HL-60 (cell line): ENCODE measurements at places on chromosomes 5 and 9.

DNA sequence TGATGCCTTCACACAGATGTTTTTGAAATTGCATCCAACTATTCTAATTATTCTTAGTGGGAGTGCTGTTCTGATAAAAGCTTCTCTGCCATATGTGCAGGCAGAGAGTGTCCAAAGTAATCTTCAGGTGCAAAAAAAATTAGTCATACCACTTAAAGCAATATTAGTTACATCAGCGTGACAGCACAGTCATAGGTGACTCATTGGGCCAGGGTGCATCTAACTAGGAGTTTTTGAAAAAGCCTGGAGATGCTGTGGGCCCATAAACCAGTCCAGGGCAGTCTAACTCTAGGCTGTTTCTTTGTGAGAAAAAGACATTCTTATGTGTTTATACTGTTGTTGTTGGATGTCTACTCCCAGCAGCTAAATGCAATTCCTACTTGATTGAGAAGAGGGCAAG is 33.0 kb upstream of the C6 start:
- DNase-seq, result no peak

DNA sequence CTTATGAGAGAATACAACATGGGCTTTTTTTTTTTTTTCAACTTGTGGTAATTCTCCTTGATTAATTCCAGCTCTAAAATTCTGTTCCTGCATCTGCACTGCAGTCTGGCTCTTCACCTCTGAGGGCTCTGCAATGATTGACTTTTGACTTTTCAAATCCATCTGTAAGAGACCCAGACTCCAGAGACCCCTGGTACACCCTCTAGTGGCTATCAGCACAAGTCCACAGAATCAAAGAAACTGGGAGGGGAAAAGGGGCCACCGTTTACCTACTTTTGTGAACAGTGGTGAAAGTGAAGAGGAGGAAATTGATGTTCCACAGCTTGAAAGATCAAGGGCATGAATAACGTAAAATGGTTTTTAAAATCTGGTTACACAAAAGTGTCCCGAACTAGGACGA is 151.6 kb downstream of the SLIT3 start:
- no peak for DNase-seq

DNA sequence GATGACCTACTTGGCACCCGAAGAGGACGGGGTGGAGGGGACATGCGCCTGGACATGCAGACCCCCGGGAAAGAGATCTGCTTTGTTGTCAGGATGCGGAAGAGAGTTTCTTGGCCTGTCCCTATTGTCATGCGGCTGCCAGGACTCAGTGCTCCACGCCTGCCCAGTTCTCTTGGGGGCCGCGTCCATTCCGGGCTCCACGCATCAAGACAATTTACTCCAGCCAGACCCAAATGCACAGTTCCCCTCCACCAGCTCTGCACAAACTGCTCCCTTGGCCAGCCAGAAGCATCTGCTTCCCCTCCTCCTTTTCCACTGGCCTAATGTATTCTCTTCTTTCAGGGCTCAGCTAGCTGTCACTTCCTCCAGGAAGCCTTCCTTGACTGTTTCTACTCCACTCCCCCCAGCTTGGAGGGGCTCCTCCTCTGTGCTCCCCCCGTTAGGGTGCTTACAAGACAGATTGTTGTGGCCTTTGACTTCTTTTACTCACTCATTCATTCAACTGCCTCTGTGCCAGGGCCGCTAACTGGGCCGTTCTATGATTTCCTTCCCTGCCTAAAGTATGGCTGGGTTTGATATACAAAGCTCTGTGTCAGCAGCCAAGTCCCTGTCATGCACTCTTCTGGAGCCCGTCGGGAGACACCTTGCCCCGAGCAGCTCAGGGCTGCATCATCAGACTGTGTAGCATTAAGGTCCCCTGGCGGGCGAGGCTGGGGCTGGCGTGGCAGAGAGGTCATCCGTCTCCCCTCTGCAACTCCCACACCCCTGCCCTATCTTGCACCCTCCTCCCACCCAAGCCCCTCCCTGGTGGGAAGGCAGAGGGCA is 6.6 kb downstream of the FIBCD1 start:
- DNase-seq, result no peak

DNA sequence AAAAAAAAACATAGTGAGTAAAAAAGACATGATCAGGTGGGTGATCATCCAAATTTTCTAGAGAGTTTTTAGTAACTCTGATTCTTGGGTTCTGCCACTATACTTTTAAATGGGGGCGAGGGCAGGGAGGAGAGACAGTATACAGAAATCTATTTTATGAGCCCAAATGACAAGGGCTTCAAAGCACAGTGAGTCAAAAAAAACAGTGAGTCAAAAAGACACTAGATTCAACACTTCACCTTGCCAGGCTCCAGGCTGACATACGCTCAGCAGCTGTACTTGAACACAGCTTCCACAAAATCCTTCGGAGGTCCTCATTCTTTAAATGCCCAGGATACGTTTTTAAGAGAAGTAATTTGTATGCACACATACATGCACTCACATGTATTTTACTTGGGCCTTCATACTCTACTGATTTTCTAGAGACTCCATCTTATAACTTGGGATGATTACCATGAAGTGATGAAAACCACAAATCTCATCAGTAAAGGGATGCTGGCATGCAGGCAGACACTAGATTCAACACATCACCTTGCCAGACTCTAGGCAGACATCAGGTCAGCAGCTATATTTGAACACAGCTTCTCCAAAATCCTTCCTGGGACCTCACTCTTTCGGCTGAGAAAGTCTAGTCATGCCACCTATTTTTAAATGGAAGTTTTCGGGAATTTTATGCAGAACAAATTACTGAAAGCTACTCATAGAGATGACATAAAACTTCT is 28.8 kb downstream of the NR3C1 start:
- DNase-seq, result no peak

DNA sequence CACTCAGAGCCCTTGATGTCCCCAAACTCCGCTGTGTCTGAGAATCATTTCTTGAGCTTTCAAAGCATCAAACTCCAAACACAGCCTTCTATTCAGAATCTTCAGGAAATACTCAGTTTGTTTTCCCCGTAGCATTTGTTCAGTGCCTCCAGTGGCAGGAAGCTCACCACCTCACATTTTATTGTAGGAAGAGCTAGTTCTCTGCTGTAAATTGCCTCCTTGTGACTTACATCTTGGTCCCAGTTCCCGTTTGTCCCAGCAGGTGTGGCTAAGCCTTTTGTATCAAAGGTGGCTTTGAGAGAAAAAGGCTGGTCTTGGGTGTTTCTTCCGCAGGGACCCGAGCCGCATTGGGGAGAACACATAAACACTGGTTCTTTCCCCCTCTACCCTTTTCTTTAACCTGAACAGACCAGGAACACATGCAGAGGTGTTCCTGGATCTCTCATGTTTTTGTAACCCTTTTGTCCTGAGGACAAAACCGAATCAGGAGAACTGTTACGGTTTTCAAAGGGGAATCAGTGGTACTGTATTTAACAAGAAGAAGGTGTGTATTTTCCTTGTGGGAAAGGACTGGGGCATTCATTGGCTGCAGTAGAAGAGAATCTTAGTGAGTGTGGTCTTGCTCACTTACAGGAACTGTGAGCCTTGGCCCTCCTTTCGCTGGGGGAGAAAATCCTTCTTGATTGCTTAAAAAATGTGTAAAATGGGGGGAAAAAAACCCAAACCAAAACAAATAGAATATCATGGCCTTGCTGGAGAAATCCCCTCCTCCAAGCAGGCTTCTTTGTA is 1.9 kb downstream of the OSMR start:
- no peak for DNase-seq

DNA sequence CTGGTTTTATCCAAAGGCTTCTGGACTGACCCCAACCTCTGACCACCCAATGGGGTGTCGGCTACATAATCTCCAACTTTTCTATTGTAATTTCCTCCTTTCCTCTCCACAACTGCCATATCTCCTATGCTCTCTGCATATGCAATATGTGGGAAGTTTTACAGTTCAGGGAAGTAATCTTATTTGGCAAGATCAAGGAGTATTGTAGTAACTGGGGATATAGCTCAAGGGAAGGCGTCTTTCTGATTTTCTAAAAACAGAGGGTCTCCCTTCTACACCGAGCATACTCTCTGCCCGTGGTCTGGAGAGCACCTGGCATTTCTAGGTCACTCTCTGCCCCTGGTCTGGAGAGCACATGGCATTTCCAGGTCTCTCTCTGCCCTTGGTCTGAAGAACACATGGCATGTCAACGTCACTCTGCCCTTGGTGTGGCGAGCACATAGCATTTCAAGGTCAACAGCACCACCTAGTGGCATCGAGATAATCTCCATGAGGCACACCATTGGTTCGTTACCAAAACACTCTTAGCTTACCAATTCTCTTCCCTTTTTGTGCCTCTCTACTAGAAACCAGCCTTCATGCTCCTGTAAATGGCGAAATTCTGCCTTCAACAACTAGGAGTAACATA is 616.4 kb upstream of the NUDT12 start:
- DNase-seq, result peak; percentile 53

DNA sequence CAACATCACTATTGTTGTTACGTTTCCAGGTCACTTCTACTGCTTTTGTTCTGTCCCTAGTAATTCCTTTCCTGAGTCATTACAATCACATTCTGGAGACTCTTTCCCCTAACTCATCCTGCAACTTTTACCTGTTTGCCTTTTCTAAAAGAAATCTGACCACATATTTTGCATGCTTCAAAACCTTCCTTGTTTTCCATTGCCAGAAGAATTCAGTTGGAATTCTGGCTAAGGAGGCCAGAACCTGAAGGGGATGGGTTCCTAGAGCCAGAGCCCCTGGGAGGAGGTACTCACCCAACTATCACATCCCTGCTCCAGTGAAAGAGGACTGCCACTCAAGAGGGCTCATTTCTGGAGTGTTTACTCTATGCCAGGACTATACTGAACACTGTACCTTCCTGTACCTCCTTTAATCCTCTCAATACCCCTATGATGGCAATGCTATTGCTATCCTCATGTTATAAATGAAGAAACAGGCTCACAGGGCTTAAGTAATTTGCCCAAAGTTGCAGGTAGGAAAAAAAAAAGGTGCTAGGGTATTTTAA is 42.8 kb upstream of the MAST4 start:
- DNase-seq, result no peak

DNA sequence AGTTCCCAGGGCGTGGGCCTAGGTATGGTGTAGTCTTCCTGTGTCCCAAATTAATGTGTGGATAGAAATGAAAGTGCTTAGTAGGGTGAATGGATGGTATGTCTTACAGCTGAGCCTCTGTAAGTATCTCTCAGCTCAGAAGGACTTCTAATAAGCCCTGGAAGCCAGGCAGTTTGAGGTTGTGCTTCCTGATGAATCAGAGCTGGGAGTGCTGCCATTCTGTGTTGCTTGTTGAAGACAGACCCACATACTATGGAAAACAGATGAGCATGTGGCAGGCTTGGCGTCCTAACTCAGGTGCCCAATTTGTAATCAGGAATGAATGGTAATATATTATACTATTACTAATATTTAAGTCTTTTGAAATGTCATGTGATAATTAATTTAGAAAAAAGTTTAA is 69.8 kb downstream of the CMYA5 start:
- no peak for DNase-seq

DNA sequence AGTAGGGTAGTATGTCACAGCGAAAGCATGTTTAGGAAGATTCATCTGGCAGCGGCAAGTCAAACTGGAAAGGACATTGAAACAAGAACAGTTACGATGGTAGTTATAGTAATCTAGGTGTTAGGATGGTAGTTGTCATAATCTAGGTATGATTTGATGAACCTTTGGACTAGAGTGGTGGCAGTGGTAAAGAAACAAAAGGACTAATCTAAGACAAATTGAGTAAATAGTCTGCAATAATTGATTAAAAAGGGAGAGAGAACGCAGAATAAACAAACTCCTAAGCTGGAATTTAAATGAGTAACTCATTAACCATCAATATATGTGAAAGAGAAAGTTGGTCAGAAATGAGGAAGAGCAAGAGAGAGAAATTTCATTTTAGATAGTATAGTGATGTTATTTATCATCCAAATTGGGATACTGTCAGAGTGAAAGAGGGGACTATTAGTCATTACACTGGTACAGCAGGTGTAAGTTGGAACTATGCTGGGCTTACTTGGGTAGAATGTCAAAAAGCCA is 56.8 kb downstream of the MTREX start:
- DNase-seq, result no peak

- no peak for DNase-seq
Measured at GRCh38 chr5:100760688-100761087, 142.4 kb downstream of the ST8SIA4 start.

- no peak for DNase-seq
Measured at GRCh38 chr5:4531756-4532704, 608.1 kb upstream of the ADAMTS16 start.

- no peak for DNase-seq
Measured at GRCh38 chr5:33513462-33514185, 72.9 kb downstream of the TARS1 start.

DNA sequence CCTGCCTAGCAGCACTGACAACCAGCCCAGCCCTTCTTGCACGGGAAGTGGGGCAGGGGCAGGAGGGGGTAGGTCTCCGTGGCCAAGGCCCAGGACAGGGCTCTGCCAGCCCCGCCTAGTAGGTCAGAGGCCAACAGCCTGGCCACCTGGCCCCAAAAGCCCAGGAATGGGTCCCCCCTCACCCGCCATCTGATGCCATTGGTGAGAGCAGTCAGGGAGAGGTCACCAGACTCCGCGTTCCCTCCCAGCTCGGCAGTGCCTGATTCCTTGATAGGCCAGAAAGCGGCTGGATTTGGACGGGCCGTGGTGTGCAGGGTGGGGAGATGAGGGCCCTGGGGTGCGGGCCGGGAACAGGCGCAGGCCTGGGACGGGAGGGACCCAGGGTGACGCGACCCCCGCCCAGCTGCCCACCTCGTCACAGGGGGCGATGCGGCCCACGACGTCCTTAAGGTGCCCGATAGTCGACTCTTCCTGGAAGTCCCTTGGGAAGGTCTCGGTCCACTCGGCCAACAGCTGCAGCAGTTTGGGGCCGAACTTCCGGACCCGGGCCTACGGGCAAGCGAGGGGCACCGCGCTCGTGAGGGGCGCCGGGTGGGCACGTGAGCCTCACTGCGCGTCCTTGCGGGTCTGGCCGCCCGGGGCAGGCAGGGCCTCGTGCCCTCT is 64.5 kb upstream of the RNF130 start:
- no peak for DNase-seq

- DNase-seq, result no peak
Measured at GRCh38 chr9:133235549-133236222, 26.6 kb upstream of the OBP2B start.

GRCh38 chr5:1432296-1432695 is 12.9 kb downstream of the SLC6A3 start:
- DNase-seq, result no peak

DNA sequence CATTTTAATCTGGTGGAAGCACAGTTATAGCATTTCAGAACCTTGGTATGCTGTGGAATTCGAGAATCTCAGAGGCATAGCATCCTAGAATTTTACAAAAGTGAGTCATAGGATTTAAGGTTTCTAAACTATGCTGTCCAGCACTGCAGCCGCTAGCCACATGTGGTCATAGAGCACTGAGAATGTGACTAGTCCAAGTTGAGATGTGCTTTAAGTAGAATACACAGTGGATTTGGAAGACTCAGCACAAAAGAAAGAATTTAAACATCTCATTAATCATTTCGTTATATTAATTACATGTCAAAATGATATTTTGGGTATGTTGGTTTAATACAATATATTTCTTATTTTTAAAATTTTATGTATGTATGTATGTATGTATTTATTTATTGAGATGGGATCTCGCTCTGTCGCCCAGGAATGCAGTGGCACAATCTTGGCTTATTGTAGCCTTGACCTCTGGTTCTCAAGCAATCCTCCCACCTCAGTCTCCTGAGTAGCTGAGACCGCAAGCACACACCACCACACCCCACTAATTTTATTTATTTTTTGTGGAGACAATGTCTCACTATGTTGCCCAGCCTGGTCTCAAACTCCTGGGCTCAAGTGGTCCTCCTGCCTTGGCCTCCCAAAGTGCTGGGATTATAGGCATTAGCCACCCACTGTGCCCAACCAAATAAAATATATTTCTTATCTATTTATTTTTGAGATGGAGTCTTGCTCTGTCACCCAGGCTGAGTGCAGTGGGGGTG is 20.4 kb upstream of the RPS14 start:
- no peak for DNase-seq

- no peak for DNase-seq
Measured at GRCh38 chr9:22481566-22481965, 34.9 kb downstream of the DMRTA1 start.
